Suppressor macrophage treated with lipopolysaccharide for 1 hour (primary cell): ENCODE measurements at places on chromosomes 1 and 21.
A peak's percentile ranks its signal among the peaks of the same experiment; 100 is the strongest.

DNA sequence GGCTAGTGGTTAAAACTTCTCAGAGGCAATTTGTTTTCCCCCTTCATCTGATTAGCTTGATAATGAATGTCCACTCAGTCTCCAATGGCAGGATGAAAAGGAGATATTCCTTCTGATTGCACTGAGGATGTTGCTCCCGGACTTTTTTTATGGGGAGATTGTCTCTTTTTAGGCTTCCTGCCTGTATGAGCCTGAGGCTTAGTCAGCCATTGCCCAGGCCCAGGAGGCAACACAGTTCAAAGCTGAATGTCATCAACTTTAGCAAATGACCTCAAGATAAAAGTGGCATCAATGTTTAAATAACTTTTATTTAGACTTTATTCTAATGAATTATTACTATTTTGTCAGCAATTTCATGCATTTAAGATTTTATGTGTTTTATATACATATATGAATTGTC lies 162.9 kb upstream of the PTBP2 start:
- no peak for DNase-seq

DNA sequence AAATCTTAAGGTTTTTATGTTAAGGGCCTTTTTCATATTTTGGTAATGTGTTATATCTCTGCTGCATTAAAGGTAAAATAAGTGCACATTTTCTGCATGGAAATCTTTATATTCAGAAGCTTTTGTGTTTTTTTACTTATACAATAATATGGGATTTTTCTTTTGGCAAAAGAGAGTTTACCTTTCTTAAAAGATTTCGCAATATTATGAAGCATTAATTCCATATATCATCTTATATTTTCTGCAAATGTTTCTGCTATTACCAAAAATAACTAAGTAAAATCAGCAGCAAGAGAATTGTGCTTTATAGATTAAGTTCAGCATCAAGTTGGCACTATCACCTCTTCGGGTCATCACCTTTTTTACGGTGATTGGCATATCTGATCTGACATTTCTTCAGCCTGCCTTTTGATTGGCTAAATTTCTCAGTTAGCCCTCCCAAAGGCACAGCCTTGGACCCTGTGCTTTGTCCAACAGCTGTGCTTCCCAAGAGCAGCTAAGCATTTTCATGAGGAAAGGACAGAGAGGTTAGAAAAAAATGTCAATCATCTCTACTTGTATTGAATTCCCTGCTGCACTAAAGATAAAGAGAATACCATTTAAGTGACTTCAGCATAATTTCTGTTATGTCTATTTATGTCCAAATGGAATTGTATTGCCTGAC lies 767.1 kb upstream of the PRMT6 start:
- no peak for DNase-seq

DNA sequence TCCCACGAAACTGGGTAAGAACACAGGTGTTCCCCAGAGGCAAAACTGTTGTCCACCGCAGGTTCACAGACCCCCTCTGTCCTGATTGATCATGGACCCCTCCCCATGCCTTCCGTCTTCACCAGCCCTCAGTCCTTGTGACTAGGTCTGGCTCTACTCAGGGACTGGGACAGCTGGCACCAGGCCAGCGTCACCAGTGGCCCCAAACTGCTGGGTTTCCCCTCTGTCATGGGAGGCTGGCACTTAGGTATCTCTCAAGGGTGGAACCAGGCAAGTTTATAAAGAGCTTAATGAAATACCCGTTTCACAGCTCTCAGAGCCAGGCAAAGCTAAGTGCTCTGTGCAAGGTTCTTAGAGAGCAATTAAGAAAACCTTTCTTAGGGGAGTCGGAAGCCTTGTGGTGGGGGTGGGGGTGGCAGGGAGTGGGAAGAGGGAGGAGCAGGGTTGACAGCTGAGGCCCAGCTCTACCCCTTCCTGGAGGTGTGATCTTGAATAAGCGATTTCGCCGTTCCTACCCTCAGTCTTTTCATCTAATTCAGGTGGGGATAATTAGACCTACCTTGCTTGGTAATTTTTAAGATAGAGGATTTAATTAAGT lies 35.0 kb upstream of the IFNLR1 start:
- DNase-seq, result no peak

- no peak for DNase-seq
Observed at GRCh38 chr1:6109688-6110087, 64.0 kb downstream of the KCNAB2 start.

DNA sequence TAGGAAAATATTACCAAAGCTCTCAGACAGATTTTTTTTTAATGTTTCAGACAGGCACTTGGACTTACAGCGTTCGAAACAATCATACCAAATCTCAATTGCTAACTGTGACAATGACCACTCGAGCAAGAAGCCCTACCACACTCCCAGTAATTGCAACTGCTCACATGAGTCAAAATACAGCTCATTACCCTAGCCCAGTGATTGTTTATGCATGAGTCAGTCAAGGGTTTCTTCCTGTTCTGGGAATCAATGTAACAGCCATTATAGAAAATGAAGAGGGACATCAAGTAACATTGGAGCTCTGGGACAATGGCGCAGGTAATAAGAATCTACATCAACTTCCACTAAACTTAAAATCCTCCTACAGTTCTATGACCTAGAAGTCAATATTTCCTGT lies 56.1 kb upstream of the SH3GLB1 start:
- DNase-seq, result no peak

- DNase-seq, result no peak
Observed at GRCh38 chr1:44077421-44077820, 41.2 kb upstream of the KLF17 start.

DNA sequence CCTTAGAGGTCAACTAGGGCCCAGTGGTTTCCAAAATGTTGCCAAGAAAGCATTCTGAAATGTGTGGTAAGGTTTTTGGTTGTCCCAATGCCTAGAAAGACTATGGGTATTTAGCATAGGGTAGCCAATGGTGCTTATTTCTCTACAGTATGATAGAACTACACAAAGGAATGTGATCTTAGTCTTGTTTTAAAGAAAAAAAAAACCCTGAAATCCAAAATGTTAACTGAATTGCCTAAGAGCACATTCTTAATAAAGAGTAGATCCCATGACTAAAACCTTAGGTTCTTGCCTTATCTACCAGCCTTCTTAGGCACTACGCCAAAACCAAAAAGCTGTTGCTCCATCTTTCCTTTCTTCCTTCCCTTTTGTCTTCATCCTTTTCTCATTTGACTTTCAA lies 428.2 kb downstream of the MRPL39 start:
- no peak for DNase-seq

GRCh38 chr1:91876040-91876470 lies 9.9 kb downstream of the TGFBR3 start:
- DNase-seq, result no peak

GRCh38 chr1:82044536-82044935 lies 243.8 kb downstream of the ADGRL2 start:
- DNase-seq, result no peak

DNA sequence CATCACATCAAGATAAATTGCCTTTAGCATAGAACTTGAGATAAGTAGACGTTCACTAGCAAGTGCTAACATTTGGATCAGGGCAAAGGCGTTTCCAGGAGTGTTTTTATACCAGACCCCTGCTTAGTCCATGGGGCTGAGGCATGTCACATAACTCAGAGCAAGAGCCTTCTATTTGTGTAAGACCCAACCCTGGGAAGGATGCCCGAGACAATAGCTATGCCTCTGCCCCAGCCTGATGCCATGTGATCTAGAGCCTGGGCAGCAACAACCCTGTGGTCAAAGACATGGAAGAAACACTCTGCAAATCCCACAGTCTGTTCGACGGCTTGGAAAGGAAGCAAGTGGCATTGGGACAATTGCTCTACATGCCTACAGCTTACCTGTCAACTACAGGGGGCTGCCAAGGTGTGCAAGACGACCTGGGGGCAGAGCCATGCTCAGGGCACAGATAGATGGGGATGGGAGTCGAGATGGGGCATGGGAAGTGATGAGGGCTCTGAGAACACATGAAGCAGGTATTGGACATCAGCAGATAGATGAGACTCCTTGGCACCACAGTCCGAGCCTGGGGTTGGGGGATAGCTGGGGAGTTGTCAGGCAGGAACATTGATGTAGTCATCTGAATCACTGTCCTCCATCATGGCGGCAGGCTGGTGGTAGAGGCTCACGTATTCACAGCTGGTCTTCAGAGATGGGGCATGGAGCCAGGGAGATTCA lies 7.3 kb downstream of the IL24 start:
- no peak for DNase-seq

- DNase-seq, result peak; percentile 85
Observed at GRCh38 chr1:234659538-234659937, 49.6 kb upstream of the IRF2BP2 start.

DNA sequence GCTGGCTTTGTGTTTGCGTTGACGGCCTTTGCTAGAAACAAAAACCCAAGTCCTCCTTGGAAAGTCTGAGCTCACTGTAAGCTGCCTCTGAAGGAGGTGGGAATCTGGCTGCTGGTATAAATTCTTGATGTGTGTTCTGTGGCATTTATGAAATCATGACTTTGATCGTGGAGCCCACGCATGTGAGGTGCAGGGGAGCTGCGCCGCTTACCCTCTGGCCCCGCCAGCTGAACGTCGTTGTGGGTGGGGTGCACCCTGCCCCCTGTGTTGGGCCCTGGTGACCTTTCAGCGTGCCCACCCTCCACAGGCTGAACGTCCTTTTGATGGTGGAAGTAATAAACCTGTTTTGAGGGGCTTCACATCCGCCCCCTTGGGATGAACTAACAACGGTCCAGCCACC lies 21.2 kb upstream of the DIP2A start:
- DNase-seq, result no peak

DNA sequence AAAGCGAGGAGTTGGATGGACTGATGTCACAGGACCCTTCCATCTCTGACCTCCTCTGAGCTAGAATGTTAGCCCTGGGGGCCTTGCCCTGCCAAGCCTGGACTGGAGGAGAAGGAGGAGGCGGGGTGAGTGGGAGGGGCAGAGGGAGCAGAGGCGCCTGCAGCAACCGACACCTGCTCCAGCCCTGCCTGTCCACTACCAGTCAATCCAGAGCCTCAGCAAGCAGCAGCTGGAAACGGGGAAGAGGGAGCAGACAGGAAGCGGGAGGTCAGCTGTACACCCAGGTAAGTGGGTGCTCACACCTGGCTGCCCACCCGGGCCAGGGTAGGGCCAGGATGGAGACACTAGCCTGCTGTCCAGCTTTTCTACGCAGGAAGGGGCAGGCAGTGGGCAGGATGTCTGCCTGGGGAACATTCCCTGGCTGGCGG lies at the start of gene IGFN1:
Gene IGFN1 (plus strand): TSS at position 201 of the 428 bp plus-strand sequence. CDS start 2,470 bp downstream, outside the sequence.
- no peak for DNase-seq

DNA sequence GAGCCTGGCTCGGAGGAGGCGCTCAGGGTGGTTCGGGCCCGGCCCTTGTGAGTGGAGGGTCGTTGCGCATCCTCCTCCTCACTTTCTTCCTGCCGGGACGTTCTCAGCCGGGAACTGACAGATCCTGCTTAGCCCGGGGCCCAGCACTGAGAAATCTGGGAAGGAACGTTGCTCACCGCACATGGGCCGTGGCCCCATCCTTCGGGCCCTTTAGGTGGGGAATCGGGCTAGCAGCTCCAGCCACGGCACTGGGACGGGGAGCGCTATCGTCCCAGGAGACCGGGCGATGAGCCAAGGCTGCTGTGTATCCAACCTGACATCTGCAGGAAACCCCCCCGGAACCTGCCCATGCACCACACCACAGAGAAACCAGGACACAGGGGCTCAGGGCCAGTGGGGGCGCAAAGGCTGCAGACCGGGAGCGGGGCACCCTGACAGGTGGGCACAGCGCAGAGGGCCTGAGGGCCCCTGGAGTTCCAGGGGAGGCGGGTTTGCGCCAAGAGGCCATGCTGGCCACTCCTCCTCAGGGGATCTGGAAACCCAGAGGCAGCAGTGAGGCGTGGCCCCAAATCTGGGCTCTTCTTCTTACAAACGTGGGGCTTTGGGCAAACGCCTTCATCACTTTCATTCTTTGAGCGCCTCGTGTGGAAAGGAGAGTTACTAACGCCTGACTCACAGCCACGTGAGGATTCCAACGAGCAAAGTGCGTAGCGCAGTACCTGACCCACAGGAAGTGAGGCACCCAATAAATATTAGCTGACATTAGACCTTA lies at the start of gene SH2D5:
Gene SH2D5 (minus strand): TSS at position 116 of the 772 bp plus-strand sequence. CDS start 4,659 bp downstream, outside the sequence.
- DNase-seq, result peak; percentile 93

GRCh38 chr1:151739590-151740355 lies 18.5 kb downstream of the RIIAD1 start:
- DNase-seq, result peak; percentile 69

- no peak for DNase-seq
Observed at GRCh38 chr1:79646880-79647279, 640.4 kb upstream of the ADGRL4 start.

DNA sequence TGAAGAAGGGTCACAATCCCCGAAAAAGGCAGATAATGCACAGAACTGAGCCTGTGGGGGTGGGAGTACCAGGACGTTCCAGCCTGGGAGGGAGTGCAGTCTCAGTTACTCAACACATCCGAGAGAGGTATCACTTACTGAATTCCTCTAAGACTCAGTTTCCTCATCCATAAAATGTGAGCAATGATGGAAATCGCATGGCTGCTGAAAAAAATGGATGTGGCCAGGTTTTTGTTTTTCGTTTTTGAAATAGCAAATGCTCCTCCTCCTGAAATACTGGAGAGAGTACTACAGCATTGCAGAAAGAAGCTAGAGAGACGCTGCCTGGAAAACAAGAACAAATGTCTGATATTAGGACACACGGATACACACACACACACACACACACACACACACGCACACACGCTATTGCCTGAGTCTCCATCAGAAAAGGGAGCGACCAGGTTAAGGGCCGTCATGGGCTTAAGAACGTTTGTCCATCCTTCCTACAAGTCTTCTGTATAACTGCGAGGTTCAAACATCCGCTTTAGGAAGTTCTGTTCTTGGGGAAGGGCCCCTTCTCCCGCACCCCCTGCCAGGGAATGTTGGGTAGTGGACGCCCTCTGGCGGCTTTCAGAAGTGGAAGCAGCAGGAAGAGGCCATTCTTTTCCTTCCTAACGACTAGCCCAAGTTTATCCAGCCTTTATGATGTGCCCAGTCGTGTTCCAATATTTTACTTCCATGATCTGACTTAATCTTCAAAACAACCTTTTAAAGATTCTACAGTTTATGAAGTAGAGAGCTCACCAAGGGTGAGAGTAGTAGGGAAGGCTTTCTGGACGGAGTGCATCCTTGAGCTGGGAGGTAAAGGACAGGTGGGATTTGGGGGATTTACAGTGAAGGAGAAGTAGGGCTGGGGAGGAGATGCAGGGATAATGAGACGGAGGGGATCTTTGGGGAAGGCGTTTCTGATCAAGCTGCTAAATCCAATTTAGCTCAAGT lies 699 bp upstream of the NES start:
- DNase-seq, result peak; percentile 84

GRCh38 chr1:92958203-92958970 lies 2.9 kb downstream of the DIPK1A start:
- no peak for DNase-seq

- DNase-seq, result no peak
Observed at GRCh38 chr1:25456502-25456901, 25.8 kb downstream of the MACO1 start.

DNA sequence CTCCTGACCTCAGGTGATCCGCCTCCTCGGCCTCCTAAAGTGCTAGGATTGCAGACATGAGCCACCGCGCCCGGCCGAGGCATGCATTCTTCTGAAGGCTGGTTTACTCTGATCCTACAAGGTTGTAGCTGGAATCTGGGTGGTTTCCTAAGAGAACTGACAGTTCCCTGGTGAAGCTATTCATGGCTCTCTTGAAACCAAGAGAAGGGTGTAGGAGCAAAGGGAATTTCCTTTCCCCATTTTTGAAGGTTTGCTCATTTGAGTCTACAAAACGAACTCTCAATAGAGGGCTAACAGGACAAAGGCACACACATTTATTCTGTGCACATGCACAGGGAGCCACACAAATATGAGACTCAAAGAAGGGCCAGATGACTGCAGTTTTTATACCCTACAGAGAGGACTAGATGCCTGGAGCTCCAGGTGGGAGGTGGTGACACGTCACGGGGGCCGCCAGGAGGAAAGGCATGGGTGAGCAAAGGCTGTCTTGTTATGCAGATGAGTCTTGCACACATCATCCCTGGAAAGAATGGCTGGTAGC lies 49.5 kb upstream of the ERRFI1 start:
- no peak for DNase-seq
